B cell (primary cell): ENCODE measurements at places on chromosomes 11 and 22. TPM values are rescaled to one million over a fixed set of nuclear protein-coding genes. Genes with fewer than 3 reads are reported as not detected.

GRCh38 chr11:13141731-13142709 is 132.9 kb downstream of the RASSF10 start:
- no peak for DNase-seq
- H3K36me3 ChIP-seq: no peaks in the 10 kb centered on the region
- H3K4me3 ChIP-seq: no peak overlapping the region
- no peak overlapping the region for H3K27ac ChIP-seq
- no peaks in the 10 kb centered on the region for H3K4me1 ChIP-seq

DNA sequence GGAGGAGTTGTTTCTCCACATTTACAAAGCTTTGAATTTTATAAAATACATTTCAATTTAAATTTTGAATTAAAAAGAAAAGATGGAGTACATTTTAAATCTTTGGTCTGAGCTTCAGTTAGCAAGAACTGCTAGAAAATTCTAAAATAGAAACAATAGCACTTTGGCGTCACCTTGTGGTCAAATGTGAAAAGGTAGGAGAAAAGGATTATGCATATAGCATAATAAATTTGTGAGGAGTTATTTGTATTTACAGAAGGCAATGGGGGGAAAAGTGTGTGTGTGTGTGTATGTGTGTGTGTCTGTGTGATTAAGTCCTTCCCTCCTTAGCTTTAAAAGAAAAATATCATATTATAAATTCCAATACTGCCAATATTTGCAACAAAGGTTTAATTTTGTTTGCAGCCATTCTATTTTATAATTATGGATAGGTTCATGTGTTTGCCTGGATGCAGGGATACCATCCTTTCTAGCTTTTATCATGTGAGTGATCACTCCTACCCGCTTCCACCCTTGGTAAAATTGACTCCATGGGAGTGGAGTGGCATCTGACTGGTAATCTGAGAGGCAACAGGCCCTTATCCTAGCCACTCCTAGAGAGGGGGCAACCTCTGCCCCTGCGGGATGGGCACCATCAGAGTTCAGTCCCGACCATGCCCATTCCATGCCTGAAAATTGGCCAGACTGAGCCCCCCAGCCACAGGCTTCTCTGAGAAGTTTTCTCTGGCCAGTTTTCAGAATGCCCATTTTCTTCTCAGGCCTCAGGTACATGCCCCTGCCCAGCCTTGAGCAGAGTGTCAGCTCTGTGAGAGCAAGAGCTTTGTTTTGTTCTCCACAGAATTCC is 13.6 kb upstream of the LGR4 start:
- H3K4me1 ChIP-seq: no peaks in the 10 kb centered on the region
- no peak overlapping the region for H3K27ac ChIP-seq
- no peak overlapping the region for H3K4me3 ChIP-seq
- H3K36me3 ChIP-seq: peaks cover 8% of the 10 kb centered on the region
- H3K27me3 ChIP-seq: no peaks in the 10 kb centered on the region

GRCh38 chr22:28015046-28015425 is 96.0 kb upstream of the PITPNB start:
- H3K27ac ChIP-seq: no peak overlapping the region
- H3K27me3 ChIP-seq: no peaks in the 10 kb centered on the region
- no peak for DNase-seq
- no peak overlapping the region for H3K4me3 ChIP-seq

The ACRV1 gene
- not detected in 2 replicates for total RNA-seq

The PIK3IP1 gene
- 89.2 and 92.9 TPM in 2 replicates for total RNA-seq

GRCh38 chr22:20159076-20159475 is 8.2 kb upstream of the CCDC188 start:
- H3K4me3 ChIP-seq: no peak overlapping the region
- DNase-seq: no peak
- H3K27me3 ChIP-seq: no peaks in the 10 kb centered on the region
- no peaks in the 10 kb centered on the region for H3K4me1 ChIP-seq
- H3K36me3 ChIP-seq: no peaks in the 10 kb centered on the region

GRCh38 chr22:43412808-43413795 is 1.3 kb downstream of the MPPED1 start:
- H3K36me3 ChIP-seq: no peaks in the 10 kb centered on the region
- H3K27me3 ChIP-seq: no peaks in the 10 kb centered on the region
- H3K27ac ChIP-seq: no peak overlapping the region
- H3K4me3 ChIP-seq: no peak overlapping the region
- H3K4me1 ChIP-seq: no peaks in the 10 kb centered on the region
- DNase-seq: no peak

DNA sequence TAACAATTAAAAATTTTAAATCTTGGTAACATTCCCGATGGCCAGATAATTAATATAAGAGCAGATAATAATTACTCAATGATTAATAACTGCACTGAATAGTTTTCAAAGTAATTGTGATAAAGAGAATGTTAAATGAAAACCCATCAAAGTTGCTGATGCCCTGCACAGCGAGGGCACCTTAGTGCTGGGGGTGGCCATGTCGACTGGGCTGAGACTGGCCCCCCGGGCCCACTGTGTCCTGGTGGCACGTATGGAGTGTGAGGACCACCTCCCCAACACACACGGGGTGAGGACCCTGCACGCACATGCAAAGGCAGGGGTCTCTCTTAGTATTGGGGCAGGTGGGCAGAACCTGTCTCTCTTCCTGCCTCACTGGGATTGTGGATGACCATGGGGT is 15.1 kb upstream of the CCDC188 start:
- no peaks in the 10 kb centered on the region for H3K4me1 ChIP-seq
- no peaks in the 10 kb centered on the region for H3K27me3 ChIP-seq
- no peak overlapping the region for H3K27ac ChIP-seq
- H3K36me3 ChIP-seq: no peaks in the 10 kb centered on the region
- no peak for DNase-seq

The NAA40 gene
- total RNA-seq: 41.3 and 52.1 TPM in 2 replicates

DNA sequence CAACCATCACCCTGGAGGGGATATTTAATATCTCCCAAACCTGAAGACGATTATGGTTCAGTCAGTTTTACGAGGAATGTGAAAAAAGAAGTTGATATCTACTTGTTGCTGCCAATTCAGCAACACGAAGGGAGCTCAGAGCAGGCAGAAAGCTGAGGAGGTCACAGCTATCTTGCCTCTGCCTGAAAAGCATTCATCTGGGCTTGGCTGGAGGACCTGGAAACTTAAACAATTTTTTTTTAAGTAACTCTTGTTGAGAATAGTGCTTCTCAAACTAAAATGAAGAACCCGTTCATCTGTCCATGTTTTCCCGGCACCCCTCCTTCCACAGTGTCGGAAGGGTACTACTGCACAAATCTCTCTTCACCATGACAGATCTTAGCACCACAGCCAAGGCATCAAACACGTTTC is 98.9 kb downstream of the MICAL3 start:
- peak overlapping the region; percentile 18 for H3K27ac ChIP-seq
- peaks cover 6% of the 10 kb centered on the region for H3K36me3 ChIP-seq
- no peak for DNase-seq
- H3K4me1 ChIP-seq: peaks cover 77% of the 10 kb centered on the region
- H3K27me3 ChIP-seq: no peaks in the 10 kb centered on the region

The CSNK2A3 gene
- 0.32 and 0.49 TPM in 2 replicates for total RNA-seq

DNA sequence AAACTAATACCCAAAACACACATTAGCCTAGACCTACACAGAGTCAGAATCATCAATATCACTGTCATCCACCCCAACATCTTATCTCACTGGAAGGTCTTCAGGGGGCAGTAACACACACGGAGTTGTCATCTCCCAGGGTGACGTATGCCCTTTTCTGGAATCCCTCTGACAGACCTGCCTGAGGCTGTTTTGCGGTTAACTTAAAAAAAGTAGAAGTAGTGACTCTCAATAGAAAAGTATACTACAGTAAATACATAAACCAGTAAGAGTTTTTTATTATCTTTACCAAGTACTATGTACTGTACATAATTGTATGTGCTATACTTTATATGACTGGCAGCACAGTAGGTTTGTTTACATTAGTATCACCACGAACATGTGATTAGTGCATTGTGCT is 80.5 kb downstream of the PGR start:
- DNase-seq: no peak
- peaks cover 3% of the 10 kb centered on the region for H3K27me3 ChIP-seq
- no peaks in the 10 kb centered on the region for H3K4me1 ChIP-seq
- no peaks in the 10 kb centered on the region for H3K36me3 ChIP-seq
- no peak overlapping the region for H3K4me3 ChIP-seq

DNA sequence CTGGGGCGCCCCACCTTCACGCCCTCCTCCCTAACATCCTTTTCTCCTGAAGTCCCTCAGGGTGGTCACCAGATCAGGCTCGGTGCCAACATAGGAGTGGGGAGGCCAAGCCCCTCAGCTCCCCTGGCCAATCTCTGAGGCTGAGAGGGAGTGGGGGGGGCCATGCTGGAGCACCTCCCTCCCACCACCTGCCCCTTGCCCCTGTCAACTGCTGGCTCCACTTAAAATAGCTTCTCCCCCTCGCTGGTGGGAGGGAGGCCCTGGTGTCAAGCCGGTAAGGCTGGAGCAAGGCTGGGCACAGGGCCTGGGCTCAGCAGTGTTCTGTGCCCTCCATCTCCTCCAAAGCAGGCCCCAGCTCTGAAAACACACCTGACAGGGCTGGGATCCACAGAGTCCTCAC is 4.9 kb downstream of the PLXNB2 start:
- peaks cover 75% of the 10 kb centered on the region for H3K4me1 ChIP-seq
- H3K27ac ChIP-seq: no peak overlapping the region
- DNase-seq: no peak
- H3K36me3 ChIP-seq: no peaks in the 10 kb centered on the region
- no peaks in the 10 kb centered on the region for H3K27me3 ChIP-seq

DNA sequence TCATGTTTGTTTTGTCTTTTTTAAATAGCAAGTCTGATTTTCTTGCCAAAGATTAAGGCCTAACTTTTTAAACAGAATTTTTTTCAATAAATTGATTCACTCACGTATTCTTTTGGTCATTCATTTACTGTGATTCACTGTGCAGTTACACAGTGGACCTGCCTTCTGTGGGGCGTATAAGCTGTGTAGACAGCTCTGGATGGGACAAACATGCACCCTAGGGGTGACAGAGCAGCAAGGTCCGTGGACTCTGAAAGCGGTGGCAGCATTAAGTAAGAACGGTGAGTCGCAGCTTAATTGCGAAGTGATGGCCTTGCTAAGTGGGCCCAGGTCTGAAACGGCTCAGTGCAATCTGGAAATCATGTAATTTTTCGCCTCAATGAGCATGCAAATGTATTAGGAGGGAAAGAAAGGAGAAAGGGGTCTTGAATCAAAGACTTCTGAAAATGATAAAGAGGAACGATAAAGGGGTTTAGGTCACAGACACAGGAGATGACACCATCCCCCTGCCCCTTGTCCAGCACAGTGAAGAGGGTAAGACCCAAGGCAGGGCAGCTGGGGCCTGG is 113.1 kb downstream of the SPATA19 start:
- no peak overlapping the region for H3K27ac ChIP-seq
- no peaks in the 10 kb centered on the region for H3K36me3 ChIP-seq
- H3K4me1 ChIP-seq: no peaks in the 10 kb centered on the region
- no peak for DNase-seq

The OR56A1 gene
- not detected in 2 replicates for total RNA-seq

DNA sequence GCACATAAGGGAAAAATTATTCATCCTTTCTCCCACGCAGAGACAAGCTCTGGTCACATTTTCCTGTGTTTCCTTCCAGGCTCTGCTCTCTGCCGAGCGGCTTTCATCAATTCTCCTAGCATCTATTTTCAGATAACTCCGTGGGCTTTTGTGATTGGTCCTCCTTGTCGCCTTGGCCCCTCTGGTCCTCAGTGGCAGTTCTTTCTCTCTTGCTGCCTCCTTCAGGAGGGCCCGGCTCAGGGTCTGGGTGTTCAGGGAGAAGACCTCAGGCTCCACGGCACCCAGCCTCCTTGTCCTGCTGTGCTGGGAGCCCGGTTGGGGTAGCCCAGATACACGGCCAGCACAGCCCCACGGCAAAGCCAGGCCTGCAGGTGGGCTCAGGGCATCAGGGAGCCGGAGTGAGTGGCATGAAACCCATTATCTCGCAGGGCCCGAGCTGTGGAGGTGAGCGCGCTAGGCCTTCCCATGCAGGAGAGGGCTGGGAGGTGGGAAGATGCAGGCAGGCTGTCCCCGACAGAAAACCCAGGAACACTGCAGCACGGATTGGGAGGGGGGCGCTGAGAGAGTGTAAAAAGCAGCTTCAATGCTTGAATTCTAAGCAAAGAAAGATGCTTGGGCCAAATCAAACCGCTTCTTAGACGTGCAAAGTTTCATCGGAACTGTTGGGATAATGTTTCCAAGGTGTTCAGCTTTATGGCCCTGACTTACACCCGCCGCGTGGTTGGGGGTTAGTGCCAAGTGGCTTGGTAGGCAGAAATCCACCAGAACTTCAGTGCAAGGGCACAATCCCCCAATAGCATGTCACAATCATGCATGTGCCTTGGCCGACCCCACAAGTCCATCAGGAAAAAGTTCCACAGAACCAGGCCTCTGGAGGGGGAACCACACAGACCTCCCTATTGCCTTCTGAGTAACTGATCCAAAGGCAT is 81.9 kb upstream of the WNT7B start:
- H3K27me3 ChIP-seq: no peaks in the 10 kb centered on the region
- H3K4me3 ChIP-seq: no peak overlapping the region
- H3K4me1 ChIP-seq: peaks cover 45% of the 10 kb centered on the region
- H3K36me3 ChIP-seq: no peaks in the 10 kb centered on the region
- peak overlapping the region; percentile 89 for H3K27ac ChIP-seq

The GUCY1A2 gene
- not detected in 2 replicates for total RNA-seq

GRCh38 chr22:24322522-24322921 is 51.9 kb downstream of the SPECC1L start:
- H3K27ac ChIP-seq: no peak overlapping the region
- no peak for DNase-seq
- H3K4me1 ChIP-seq: no peaks in the 10 kb centered on the region
- H3K4me3 ChIP-seq: no peak overlapping the region
- H3K36me3 ChIP-seq: peaks cover 10% of the 10 kb centered on the region
- no peaks in the 10 kb centered on the region for H3K27me3 ChIP-seq

DNA sequence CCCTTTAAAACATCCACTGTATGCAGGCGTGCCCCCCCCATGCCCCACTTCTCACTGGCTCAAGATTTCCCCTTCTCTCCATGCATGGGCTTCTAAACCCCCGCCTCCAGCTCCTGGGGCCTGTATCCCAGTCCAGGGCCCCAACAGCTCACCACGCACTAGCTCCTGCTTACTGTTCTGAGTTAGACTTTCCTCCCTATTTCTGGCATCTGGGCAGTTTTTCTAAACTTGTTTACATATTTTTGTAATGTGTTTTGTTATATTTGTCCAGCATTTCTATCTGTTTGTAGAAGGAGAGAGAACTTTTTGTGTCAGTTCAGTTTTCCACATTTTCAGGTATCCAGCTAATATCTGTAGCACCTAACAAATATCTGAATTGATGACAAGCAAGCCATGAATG is 178.5 kb downstream of the SPON1 start:
- DNase-seq: no peak
- no peaks in the 10 kb centered on the region for H3K27me3 ChIP-seq
- no peak overlapping the region for H3K4me3 ChIP-seq
- no peak overlapping the region for H3K27ac ChIP-seq
- H3K36me3 ChIP-seq: no peaks in the 10 kb centered on the region
- no peaks in the 10 kb centered on the region for H3K4me1 ChIP-seq
